Activated T-helper 17 cell treated with anti-CD3 and anti-CD28 coated beads, Interleukin-2, amount 50 U/mL, for 72 hours (primary cell): ENCODE measurements at places on chromosomes 5 and 9. TPM values are rescaled to one million over a fixed set of nuclear protein-coding genes. Genes with fewer than 3 reads are reported as not detected.
A peak's percentile ranks its signal among the peaks of the same experiment; 100 is the strongest.

DNA sequence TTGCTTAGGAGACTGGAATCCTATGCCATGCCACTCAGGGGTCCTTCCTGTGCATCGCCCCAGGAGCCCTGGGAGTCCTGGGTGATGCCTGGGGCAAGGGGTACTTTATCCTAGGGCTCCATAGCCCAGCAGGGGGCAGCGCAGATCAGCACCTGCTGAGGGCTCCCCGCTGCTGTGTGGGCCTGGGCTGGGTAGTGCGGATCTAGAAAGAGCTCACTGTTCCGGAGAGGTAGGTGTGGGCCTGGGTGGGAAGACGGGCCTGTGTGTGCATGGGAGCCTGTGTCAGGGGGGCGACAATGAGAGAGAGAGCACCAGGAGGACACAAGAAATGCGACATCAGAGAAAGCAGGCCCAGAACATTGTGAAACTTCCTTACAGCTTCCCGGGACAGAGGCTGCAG, 11.4 kb upstream of the DAB2IP start:
- peak; percentile 46 for ATAC-seq

DNA sequence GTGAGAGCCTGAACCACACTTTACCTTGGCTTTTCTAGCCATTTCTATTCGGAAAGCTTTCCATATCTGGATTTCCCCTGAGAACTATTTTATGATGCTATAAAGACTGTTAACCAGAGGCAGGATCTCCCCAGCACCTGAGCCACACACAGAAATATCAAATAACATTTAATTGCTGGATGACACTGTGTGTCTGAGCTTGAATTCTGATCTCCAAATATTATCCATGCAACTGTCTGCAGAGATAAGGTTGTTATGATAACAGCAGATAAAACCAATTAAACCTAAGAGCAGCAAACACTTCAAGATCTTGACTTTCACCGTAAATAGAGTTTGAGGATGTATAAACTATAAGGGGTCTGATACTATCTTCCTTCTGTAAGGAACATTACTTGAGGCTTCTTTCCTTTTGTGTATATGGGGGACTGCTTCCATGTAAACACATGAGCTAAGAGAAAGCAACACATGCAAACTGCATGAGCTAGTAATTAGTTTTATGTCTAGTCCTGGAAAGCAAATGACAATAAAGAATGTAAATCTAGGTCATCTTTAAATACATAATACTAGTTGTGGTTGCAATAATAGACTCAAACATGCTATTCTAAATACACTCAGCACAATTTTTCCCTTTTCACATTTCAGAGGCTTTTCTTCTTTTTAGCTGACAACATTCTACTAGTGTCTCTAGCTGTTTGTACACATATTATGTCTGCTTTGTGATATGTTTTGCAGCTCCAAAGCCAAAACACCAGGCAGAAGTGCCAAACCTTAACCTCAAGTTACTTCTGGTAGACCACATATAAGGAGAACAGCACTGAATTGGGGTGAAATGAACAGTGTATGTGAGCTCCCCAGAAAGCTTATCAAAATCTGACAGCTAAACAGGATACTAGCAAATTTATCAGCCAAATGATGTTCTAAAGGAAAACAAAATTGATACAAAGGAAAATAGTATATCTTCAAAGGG, 136.5 kb downstream of the EFNA5 start:
- ATAC-seq, result no peak

GRCh38 chr9:131715906-131716305, 24.0 kb downstream of the RAPGEF1 start:
- ATAC-seq, result no peak

The TCF7 gene
- total RNA-seq, result 5.9 TPM

GRCh38 chr9:37407468-37407867, 15.0 kb upstream of the GRHPR start:
- no peak for ATAC-seq

The GFRA3 gene
- total RNA-seq, result not detected

The MSX2 gene
- not detected for total RNA-seq
